ENCODE measurements at places on chromosomes 3 and 15.
A peak's percentile ranks its signal among the peaks of the same experiment; 100 is the strongest.

GRCh38 chr15:69881302-69881670 is 216.4 kb downstream of the TLE3 start:
- DNase-seq, result peak; percentile 17

GRCh38 chr15:81492969-81493645 is 119.1 kb upstream of the TMC3 start:
- DNase-seq, result no peak

DNA sequence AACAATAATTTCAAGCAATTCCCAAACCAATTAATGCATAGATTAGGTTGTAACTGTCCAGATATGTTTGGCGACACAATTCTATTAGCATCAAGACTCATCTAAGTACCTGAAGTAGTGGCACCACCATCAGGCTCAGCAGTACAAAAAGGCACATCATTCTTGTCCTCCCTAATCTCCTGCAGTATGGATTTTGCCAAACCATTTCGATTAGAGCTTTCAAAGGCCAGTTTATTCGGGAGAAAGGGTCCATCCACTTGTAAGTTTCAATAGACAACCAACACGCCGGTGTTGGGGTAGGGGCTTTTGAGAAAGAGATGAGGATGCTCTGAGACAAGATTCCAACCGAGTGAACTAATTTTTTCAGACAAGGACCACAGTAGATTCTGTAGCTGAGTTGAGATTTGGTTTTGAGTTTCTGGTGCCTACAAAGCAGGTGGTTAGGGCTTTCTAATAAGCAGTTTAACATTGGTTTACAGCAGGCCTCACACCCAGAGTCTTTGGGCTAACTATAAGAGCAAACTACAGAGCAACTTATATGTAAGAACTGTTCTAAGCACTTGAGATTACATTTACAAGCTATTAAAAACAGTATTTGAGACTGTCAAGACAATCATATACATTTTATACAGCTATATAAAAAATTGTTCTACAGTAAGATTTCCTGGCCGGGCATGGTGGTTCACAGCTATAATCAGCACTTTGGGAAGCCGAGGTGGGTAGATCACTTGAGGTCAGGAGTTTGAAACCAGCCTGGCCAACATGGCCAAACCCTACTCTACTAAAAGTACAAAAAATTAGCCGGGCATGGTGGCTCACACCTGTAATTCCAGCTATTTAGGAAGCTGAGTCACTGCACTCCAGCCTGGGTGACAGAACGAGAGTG is 4.5 kb downstream of the RPL22L1 start:
- no peak for DNase-seq

DNA sequence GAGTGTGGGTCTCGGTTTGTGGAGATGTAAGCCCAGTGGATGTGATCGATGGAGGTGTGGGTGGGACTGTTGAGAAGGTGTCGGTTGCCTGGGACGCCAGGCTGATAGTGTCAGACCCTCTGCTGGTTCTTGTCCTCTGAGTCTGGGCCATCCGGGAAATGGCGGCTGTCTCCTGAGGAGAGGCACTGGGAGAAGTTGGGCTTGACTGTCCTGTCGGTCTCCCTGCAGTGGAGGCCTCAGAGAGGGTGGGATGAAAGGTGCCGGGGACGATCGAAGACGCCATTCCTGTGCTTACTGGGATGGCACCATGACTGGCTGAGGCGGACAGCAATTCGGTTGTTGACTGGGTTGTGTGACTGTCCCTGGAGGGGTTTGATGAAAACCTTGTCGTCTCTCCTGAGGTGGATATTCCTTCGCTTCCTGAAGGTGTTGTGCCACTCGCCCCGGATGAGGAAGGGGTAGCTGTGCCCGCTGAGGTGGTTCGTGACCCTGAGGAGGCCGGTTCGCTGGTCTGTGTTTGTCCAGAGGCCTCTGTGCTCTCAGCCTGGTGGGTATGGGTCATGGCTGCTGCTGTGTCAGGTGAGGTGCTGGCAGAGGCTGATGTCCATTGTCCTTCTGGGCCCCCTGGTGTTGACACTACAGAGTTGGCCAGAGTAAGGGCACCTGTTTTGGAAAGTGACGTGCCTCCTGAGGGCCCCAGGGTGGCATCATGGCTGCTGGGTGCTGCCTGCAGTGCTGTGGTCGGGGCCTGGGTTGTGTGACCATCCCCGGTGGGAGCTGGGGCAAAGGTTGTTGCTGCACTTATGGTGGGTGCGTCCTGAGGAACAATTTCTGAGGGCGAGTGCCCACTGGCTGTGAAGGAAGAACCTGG is 22.8 kb downstream of the MUC4 start:
- DNase-seq, result no peak

DNA sequence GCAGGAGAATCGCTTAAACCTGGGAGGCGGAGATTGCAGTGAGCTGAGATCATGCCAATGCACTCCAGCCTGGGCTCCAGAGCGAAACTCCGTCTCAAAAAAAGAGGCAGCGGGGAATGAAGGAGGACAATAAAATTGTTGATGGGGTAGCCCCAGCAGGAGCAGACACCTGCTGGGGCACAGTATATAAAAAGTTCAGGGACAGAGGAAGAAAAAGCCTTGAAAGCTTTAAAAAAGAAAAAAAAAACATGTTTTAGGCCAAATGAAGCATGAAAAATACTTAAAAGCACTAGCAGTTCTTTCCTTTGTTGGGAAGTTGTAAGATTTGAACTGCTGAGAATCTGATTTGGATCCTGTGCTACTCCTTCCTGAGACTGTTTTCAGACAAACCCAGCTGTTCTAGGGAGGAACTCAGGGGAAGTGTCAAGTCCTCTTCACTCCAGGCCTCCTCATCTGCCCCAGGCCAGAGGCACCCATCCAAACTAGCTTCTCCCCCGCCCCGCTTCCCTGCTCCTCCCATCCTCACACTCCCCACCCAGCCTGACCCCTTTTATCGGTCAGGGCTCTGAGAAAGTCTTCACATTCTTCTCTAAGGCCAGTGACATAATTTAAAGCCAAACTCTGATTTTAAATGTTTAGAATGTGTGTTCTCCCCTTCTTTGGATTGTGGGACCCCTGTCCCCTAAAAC is 4.9 kb downstream of the IL17RD start:
- DNase-seq, result no peak

DNA sequence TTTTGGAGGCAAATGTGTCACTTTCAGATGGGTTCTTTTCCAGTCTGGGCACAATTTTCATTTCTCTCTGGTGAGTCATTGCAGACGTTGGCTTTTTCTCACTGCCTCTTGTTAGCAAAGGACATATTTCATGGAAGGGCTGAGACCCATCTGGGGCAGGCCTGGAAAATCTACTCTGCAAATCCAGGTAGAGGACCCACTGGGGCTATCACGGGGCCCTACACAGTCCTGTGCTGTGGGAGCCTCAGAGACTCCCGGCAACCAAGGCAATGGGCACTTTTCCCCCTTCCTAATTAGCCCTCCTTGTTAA is 58.0 kb downstream of the HRH1 start:
- no peak for DNase-seq
